ENCODE measurements at places on chromosomes 3 and 15.

DNA sequence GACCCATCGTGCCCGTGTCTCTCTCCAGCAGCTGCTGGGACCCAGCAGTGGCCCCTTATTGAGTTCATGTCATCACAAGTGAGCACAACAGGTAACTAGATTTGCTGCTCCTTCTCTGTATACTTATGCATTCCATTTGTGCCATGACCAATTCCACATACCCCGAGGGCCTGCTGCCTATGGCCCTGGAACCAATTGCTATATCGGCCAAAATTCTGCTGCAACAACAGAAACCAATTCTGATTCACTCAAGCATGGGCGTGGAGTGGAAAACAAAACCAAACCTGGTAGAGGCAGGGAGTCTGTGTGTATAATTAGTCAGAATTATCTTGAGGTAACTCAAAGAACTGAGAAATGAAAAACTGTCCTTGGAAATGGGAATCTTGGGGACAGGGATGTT is 516.6 kb downstream of the EPHB1 start:
- no peak for DNase-seq

- no peak for DNase-seq
Observed at GRCh38 chr15:68097029-68097428, 42.9 kb downstream of the PIAS1 start.

DNA sequence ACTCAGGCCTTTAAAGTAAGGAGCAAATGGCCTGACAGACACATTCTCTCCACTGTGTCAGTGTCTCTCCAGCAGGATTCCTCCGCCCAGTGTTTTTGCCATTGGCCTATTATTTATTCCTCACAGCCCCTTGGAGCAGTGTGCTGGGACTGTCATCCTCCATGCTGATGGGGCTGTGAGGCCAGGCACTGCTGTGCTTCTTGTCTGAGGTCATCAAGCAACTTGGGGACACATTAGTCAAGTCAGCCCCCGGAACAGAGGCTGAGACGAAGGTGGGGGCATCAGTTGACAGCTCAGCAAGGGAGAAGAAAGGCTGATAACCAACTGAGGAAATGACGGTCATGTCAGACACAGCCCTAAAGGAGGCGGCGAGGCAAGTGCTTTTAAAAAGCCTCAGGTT is 67.4 kb downstream of the XXYLT1 start:
- peak; percentile 33 for DNase-seq

GRCh38 chr15:89198196-89198595 is 23.2 kb downstream of the RLBP1 start:
- no peak for DNase-seq

DNA sequence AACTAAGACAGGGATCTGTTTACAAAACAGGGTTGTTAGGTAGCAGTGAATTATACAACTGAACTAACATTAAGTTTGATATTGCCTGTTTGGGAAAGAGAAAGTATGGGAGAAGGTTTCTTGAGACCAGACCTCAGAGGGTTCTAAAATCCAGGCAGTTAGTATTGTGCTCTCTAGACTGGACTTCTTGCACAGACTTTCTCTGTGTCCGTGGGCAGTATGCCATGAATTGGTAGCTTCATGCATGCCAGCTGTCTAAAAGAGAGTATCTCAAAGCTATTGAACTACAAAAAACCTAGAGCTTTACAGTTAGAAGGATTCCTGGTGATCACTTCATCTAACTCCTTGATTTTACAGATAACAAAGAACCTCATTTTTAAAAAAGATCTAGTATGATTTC is 12.5 kb downstream of the SAMD7 start:
- no peak for DNase-seq

GRCh38 chr3:111810909-111811308 is 48.2 kb upstream of the PHLDB2 start:
- no peak for DNase-seq

GRCh38 chr3:183698756-183699155 is 1.2 kb downstream of the YEATS2 start:
- DNase-seq, result peak; percentile 46

DNA sequence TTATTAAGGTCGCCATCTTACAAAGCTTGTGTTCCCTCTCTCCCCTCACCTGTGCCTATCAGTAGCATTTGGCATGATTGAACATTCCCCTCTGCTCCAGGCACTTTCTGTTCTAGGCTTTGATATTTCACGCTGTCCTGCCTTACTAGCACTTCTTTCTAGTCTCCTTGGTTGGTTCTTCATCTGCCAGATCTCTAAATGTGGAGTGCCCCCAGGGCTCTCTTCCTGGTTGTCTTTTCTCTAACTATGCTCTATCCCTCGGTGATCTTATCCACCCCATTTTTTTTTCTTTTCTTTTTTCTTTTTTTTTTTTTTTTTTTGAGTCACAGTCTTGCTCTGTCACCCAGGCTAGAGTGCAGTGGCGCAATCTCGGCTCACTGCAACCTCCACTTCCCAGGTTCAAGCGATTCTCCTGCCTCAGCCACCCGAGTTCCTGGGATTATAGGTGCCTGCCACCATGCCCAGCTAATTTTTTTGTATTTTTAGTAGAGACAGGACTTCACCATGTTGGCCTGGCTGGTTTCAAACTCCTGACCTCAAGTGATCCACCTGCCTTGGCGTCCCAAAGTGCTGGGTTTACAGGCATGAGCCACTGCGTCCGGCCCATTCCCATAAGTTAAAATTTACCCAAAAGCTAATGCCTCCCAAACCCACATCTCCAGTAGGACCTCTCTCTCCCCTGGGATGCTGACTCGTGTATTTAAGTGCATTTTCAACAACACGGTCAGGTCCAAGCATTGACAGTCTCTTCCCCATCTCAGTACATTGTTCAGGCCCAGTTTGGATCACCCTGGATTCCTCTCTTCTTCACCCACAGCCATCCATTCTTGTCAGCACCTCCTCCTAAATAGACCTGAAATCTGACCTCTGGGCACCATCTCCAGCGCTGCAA is 5.2 kb downstream of the NUSAP1 start:
- peak; percentile 6 for DNase-seq

- DNase-seq, result no peak
Observed at GRCh38 chr15:57922776-57923175, 142.7 kb downstream of the ALDH1A2 start.

DNA sequence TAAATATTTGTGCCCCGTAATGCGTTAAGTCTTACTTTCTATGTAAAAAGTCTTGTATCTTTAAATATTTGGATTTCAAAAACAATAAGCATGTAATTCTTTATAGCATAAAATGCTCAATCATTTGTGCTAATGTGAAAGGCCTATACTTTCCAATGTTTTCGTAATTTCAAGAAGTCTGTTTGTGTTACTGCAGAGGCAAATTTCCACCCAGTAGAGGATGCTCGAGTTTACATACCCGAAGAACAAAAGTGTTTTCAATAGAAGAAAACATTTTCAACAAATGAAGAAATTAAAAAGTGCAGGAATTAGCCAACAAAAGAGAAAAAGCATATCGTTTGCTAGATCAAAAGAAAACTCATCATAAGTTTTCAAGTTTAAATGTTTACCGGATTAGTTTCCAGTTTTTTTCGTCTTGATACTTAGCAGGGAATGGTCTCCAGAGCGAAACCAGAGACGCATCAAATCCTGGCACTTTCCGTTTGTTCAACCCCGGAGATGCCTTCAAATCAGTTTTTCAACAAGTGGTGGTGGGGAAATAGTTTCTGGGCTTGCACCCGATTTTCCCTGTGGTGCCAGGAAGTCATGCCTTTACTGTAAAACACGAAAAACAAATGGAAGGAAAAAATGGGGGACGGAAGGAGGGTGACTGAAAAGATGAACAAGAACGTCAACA is 1.0 kb downstream of the CGGBP1 start:
- DNase-seq, result peak; percentile 36

DNA sequence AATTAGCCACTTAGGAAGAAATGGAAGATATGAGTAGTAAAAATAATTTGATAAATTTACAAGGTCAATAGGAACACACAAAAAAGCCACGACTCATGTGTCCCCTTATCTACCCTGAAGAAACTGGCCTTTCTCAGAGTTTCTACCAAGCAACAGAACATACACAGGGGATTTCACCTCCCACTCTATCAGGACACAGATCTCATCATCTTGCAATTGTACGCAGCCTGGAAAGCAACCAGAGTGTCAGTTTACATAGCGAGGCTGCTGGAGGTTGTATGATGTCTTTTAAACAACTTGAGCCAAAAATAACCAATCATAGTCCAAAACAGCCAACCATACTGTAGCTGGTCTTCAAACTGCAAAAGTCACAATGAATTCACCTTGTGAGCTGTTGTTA is 19.7 kb upstream of the LMOD3 start:
- no peak for DNase-seq

GRCh38 chr15:94674296-94674695 is 442.9 kb downstream of the MCTP2 start:
- no peak for DNase-seq

DNA sequence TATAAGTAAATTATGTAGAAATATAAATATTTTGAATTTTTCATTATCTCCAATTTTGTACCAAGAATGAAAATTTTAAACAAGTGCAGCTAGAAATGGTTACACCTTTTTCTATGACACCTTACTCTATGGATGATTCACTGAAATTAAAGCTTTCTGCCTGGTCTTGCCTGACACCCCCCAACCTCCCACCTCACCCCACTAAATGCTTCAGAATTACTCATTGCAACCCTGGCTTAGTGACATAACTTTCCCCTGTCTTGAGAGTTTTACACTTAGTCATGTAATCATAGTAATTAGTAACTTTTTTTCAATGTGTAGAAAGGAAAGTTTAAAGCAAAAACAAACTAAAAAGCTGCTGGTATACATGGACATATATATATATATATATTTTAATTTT is 42.0 kb upstream of the MEIS2 start:
- DNase-seq, result no peak

DNA sequence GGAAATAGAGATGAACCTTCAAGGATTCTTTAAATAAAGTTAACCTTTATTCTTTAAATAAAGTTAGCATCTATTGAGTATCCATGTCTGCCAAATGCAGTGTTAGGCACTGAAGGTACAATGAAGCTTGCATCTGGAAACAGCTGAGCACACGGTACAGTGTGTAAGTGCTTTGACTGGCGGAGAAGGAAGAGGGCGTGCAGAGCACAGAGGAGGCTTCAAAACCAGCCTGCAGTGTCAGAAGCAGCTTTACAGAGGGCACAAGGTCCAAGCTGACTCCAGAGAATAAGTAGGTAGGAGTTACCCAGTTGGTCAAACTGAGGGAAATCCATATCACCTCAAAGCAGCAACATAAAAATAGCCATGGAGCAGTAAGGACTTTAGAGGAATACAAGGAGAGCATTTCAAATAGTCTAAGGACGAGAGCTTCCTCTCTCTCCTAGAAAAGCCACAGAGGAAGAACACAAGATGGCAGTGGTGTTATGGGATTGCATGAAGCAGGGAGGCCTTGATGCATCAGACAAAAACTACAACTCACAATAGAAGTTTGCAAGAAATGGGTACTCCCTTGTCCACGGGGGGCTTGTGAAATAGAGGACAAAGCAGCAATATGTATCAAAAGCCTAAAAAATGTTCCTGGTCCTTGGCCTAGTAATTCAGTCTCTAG is 60.3 kb upstream of the PPP2R3A start:
- peak; percentile 64 for DNase-seq

GRCh38 chr3:99971761-99972160 is 142.5 kb downstream of the FILIP1L start:
- no peak for DNase-seq

DNA sequence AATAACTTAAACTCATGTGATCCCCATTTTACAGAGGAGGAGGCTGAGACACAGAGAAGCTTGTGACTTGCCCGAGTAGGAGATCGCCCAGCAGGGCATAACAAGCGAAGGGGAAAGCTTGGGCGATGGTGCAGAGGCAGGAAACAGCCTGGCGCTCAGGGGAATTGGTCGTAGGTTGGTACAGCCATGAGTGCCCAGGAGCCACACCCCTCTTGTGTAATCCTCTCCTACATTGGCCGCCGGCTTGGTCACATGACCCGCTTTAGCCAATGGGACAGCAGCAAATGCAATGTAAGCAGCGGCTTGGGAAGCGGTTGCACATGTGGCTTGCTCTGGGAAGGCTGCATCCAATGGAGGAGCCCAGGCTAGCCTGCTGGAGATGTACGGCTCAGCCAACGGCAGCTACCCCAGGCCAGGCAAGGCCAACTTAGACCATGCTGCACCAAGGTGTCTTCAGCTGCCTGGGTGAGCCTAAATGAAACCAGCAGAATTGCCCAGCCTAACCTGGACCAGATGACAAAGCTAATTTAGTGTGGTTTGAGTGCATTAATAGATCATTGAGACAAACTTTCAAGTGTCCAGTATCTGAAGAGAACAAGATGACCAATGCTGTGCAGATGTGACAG is 50.3 kb upstream of the SLC6A6 start:
- peak; percentile 81 for DNase-seq

DNA sequence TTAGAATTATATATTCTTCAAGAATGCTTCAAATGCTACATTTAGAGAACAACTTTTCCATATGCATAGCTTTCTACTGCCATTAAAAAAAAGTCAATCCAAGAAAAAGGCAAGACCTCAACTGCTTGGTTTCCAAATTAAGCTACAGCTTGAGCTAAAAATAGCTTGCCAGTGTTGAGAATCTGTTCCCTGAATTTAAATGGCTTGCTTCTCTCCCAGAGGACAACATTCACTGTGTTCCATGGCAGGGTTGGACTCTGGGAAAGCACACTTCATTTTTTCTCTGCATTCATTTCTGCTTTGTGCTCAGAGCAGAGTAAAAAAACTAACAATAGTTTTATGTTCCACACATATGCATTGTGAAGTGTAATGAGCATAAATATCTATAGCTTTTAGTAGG is 50.3 kb upstream of the ACTL6A start:
- no peak for DNase-seq

- DNase-seq, result no peak
Observed at GRCh38 chr3:196901768-196902167, 34.0 kb downstream of the SENP5 start.

DNA sequence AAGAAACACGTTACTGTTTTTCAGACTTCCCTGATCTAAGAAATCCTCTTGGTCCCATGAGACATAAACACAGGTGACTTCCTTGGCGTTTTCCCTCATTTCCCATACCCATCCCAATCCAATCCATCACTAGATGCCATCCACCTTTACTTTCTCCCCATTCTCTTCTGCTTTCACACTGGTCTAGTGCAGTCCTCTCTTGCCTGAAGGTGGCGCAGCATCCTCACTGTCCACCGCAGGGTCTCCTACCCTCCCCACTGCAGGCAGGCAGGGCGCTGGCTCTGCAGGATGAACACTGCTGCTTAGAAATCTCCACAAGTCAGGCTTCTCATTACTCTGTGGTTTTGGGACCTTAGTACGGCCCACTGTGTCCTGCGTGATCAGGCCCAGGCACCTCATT is 58.2 kb downstream of the RAB7A start:
- peak; percentile 81 for DNase-seq

DNA sequence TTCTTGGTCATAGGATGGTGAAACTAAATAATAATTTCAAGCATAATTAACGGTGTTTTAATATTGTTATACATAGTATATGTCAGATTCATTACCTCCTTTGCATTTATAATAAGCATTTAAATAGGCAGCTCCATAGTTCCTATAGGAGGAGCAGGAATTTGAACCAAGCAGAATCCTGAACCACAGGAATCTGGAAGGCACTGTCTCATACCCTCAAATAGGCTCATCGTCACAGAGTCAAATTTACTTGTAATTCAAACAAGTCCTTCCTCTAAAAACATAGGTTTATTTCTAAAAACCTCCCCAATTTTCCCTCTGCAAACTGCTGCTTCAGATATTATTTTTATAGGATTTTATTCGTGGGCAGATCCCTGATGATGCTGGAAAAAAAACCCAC is 376.3 kb upstream of the ARHGEF26 start:
- DNase-seq, result no peak

- DNase-seq, result no peak
Observed at GRCh38 chr3:105791919-105792786, 76.7 kb downstream of the CBLB start.
